ACHN (cell line): ENCODE measurements at places on chromosomes 16 and 17.
A peak's percentile ranks its signal among the peaks of the same experiment; 100 is the strongest.

GRCh38 chr17:69430488-69430887 is 16.0 kb downstream of the MAP2K6 start:
- DNase-seq, result no peak

GRCh38 chr17:38698760-38699159 is 6.3 kb upstream of the MLLT6 start:
- DNase-seq, result no peak

GRCh38 chr17:16040710-16041251 is 41.2 kb downstream of the TTC19 start:
- DNase-seq, result no peak

DNA sequence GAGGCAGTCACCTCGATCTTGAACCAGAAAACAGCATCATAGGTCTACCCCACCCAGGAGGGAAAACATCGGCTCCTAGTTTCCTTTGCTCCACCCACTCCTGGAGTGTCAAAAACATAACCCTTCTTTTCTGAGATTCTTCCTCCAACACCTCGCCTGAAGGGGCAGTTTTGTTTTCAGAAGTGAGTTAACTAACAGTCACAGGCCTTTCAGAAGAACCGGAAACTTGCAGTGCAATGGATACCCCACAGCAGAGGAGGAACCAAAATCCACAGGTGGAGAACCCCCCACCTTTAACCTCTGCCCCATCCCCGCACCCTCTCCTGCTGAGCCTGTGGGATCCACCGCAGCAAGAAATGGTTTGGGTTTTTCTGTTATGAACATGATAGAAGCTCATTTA is 7.8 kb upstream of the TEX2 start:
- no peak for DNase-seq

- peak; percentile 61 for DNase-seq
Measured at GRCh38 chr17:2336852-2337543, at the start of gene SGSM2. Gene SGSM2 (plus strand): TSS chr17:2337501. CDS start chr17:2337689, 188 bp downstream.

DNA sequence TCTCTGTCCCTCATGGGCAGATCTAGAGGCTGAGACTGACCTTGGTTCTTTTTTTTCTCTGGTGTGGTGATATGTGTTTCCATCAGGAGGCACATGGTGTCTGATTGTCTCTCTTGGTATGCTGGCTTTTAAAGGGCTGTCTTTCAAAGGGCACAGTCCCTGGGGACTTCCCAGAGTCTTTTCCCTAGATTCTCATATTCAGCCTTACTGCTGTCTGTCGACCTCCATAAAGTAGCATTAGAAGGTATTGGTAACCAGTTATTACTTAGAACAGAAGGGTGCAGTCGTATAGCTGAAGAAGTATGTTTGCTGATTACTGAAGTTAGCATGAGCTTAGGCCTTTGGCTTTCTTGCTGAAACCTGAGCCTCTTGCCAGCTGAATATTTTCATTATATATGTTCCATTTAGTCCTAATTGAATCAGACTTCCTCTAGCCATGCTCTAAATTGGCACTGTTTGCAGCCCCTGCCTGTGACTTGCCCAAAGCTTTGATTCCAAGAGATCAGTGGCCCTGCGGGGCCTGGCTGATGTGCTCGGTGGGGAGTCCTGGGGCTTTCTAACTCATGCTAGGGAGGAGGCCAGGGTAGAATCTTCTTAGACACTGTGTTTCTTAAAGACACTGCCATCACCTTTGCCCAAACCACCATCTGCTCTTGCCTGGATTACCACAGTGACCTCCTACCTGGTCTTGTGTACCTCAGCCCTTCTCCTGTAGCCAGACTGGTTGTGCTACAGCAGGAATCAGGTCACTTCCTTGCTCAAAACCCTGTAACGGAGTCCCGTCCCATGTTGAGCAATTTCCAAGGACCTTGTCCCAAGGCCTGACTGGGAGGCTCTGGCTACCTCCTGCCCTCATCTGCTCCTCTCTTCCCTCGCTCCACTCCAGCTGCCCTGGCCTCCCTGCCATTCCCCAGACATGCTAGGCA is 71.5 kb downstream of the WWP2 start:
- no peak for DNase-seq

DNA sequence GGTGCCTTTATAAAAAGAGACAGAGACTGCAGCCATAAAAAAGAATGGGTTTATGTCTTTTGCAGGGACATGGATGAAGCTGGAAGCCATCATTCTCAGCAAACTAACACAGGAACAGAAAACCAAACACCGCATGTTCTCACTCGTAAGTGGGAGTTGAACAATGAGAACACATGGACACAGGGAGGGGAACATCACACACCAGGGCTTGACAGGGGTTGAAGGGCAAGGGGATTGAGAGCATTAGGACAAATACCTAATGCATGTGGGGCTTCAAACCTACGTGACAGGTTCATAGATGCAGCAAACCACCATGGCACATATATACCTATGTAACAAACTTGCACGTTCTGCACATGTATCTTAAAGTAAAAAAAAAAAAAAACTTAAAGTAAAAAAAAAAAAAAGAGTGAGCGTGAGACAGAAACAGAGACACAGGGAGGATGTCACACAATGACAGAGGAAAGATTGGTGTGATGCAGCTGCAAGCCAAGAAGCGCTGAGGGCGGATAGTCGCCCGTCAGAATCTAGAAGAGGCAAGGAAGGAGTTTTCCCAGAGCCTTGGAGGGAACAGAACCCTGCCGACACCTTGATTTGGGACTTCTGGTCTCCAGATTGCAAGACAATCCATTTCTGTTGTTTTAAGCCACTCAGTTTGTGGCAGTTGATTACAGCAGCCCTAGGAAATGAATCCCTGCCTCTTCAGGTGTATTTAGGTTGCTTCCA is 27.4 kb upstream of the TNS4 start:
- DNase-seq, result no peak

- no peak for DNase-seq
Measured at GRCh38 chr16:9934723-9935508, 247.3 kb downstream of the GRIN2A start.

- no peak for DNase-seq
Measured at GRCh38 chr16:84362471-84362941, 5.8 kb upstream of the ATP2C2 start.

GRCh38 chr17:50866950-50867362 is 802 bp upstream of the TOB1 start:
- DNase-seq, result no peak
